ENCODE measurements at places on chromosomes 5 and 9.

DNA sequence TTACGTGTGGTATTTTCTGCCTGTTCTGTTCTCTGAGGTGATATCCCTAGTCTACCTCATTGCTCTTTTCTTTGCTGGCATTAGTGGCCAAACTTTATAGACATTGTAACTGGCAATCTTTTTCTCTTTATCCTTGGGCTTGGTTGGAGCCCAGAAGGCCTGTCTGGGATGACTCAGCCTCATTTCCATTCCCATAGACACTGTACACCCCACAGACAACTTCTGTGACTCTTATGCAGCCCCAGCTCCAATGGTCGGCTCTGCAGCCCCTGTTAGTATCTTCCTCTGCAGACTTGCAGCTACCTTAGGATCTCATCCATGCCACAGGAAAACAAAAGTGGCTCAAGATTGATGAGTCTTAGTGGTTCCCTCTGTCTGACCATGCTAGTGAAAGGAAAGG lies 79.8 kb downstream of the CFAP95 start:
- no peak for DNase-seq

- DNase-seq, result no peak
These were observed 220.2 kb upstream of the MVB12B start for GRCh38 chr9:126106404-126106803.

GRCh38 chr9:4117835-4118610 lies 181.8 kb downstream of the GLIS3 start:
- DNase-seq, result peak; percentile 39

GRCh38 chr9:84990416-84990815 lies 320.9 kb downstream of the NTRK2 start:
- no peak for DNase-seq

DNA sequence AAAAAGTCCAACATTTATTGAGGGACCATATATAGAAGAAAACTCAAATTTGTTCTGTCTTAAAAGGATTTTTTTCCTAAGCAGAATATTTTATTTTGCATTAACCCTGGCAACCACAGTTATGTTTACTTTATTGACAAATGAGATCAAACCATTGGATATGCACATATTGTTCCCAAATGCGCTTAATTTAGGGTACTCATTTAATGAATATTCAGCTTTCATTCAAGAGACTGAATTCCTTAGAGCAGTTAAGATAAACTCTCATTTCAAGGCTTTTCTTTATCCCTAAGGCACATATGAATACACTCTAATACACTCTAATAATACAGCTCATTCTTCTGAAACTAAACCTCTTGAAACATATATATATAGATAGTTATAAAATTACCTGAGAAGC lies 150.2 kb downstream of the HMHB1 start:
- DNase-seq, result no peak

DNA sequence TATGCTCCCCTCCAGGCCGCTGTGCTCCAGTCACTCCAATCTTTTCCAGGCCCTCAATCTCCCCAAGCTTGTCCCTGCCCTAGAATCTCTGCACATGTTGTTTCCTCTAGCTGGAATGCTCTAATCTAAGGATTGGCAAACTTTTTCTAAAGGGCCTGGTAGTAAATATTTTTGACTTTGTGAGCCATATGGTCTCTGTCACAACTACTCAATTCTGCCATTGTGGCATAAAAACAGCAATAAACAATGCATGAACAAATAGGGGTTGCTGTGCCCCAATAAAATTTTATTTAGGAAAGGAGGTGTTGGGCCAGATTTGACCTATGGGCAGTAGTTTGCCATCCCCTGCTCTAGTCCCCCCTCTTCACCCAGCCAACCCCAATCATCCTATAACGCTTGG lies 150.5 kb upstream of the LRRTM2 start:
- DNase-seq, result no peak

DNA sequence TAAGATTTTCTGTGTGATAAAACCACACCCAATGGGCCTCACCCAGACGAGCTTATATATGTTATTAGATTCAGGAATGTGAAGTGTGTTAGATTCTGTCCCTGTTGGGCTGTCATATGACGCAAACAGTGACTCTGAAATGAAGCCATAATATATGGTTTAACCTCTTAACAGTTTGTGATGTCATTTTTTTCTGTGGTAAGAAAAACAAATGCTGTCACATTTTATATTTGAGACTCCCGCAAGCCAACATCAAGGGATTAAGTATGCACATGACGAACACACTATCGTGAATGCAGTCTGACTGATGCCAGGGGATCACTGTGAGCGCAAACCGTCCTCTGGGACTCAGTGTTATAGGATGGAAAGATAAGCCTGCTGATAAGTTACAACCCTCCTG lies 321.7 kb downstream of the SH3GL2 start:
- no peak for DNase-seq

- no peak for DNase-seq
These were observed 2.8 kb downstream of the GM2A start for GRCh38 chr5:151255621-151256286.

- no peak for DNase-seq
These were observed 190.9 kb downstream of the HINT1 start for GRCh38 chr5:130974021-130974683.

DNA sequence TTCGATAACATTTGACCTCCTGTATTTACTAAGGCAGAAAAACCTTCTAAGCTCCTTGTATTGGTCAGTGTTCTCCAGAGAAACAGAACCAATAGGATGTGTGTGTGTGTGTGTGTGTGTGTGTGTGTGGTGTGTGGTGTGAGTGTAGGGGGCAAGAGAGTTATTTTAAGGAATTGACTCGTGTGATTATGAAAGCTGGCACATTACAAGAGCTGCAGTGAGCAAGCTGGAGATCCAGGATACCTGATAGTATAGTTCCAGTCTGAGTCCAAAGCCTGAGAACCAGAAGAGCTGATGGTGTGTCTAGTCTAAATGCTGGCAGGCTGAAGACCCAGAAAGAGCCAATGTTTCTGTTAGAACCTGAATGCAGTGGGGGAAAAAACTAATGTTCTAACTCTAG lies 21.2 kb upstream of the PIK3R1 start:
- no peak for DNase-seq

DNA sequence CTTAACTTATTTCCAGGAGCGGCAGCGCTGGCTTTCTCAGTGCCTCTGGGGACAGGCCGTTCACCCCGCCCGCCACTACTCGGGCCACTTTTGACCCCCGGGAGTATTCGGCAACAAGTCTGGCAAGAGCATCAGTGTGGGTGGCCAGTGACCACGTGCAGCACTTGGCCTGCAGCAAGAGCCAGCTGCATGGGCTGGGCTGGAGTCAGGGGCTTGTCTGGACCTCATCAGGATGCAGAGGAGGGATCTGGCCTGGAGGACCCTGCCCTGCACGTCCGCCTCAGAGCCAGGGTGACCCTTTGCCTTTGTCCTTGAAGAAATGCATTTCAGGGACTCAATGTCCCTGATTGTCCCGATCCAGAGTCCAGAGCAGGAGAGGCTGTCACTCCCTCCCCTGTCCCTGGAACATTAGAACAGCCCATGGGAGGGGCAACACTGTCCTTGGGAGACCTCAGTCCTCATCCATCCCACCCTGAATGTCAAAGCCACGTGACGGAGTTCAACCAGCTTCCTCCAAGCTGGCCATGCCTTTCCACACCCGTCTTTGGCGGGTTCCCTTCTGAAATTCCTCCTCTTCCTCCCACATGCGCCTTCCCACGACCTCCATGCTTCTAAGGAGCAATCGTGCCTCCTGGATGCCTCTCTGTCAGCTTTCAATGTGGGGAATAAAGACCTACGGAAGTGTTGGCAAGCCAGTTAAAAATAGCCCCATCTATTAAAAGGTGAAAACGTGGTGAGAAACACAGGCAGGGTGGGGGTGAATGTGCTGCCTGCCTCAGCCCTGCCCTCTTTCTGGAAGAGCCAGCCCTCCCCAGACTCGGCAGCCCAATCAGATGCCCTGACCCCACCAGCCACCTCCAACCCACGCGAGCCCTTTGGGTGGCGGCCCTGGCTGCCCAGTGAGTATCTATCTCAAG lies 99.0 kb downstream of the OLFM1 start:
- no peak for DNase-seq

DNA sequence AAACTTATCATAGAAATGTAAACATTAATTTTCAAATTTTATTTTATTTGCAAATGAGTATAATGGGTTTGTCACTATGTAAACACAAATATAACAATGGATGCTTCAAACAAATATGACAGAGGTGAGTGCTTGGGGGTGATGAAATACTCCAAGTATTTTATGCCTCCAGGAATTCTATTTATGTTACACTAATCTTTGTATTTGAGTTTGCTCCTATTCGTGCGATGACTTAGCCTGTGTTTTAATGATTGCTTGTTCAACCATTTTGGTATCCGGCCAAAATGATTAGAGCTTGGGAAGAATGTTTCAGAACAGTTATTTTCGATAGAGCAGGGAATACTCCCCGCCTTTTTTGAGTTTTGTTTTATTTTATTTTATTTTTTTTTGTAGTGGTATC lies 5.0 kb downstream of the DMRT2 start:
- no peak for DNase-seq

DNA sequence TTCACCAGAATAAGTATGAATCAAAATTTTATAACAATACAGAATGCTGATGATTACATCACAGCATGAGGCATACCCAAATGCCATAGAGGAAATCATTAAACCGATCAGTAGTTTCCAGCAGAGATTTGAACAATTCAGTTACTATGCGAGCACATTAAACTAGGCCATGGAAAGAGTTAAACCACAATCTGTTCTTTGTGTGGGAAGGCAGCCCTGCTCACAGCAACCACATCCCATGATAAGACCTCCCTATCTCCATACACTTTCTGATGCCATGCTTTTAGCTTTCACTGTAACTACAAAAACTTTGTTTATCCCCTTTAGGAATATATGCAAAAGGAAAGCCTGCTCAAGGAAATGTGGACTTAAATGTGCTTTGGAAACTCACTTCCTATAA lies 4.5 kb downstream of the NFIB start:
- no peak for DNase-seq

DNA sequence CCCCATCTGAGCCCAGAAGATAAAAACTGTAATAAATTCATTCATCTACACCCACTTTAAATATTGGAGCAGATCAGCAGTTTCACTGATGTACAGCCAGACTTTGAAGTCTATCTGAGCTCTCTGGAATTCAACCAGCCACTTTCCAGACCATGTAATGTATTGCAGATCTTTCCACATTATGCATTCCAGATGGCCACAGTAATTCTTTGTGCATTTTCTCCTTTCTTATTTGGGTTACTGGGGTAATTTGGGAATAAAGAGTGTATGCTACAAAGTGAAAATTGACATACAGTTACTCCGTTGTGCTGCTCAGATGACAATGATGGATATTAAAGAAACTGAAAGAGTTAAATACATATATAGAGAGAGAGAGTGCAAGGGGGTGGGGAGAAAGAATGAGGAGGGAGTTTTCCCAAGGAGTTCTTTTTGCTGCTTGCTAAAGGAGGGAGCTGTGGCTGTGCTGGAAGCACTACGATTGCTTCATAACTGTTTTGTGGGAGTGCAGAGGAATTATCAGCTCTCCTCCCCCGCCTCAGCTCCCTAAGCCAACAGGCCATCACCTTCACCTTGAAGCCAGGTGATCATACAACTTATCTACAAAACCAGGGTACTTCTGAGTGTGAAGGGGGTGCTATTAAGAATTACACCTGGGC lies 152.8 kb downstream of the GAS1 start:
- no peak for DNase-seq

- no peak for DNase-seq
These were observed 96.9 kb upstream of the FSTL4 start for GRCh38 chr5:133709209-133709725.

DNA sequence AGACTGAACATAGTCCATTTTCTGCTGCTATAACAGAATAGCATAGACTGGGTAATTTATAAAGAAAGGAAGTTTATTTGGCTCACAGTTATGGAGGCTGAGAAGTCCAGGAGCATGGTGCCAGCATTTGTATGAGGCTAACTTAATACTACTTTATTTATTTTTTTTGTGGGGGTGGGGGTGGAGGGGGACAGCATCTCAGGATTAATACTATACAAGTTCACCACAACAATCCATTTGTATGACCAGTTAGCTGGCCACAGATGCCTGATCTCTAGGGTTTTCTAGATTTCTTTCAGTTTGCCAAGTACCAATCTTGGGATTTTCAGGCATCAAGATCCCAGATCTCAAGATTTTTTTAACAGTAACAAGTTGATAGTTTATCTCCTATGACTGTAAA lies 20.3 kb downstream of the ANGPTL2 start:
- DNase-seq, result no peak

- no peak for DNase-seq
These were observed 218.5 kb downstream of the PLK2 start for GRCh38 chr5:58241389-58241788.

DNA sequence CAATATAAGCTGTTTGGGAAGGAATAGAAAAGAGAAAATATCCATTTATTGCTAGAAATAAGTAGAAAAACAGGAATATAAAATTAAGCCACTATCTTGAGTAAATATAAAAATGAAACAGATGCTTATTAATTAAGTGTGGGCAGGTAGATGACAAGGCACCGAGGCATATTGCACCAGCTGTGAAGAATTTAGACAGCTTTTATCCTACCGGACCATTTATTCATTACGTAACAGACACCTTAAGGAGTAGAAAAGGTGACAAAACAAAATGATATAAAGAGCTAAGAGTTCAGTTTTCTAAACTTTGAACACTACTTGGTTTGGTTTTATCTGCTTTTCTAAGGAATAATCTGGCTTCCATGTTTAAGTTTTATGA lies 404.1 kb downstream of the PTPRD start:
- no peak for DNase-seq

DNA sequence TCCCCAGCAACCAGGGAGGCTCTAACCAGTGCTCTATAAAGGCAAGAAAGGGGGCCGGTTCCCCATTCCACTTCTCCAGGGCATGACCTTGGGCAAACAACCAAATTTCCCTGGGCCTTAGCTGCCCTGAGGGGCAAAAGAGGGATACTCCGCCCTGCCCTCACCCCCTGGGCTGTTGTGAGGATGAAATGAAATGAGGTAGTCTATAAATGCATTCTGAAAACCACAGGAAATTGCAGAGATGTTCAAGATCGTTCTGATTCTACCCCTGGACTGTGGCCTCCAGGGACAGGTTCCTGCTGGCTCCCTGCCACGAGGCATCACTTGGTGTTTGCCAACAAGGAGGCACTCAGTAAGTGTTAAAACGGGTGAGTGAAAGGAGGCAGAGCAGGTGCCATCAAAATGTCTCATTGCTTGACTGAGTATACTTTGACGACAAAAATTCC lies 5.7 kb downstream of the RAPGEF1 start:
- DNase-seq, result peak; percentile 80

DNA sequence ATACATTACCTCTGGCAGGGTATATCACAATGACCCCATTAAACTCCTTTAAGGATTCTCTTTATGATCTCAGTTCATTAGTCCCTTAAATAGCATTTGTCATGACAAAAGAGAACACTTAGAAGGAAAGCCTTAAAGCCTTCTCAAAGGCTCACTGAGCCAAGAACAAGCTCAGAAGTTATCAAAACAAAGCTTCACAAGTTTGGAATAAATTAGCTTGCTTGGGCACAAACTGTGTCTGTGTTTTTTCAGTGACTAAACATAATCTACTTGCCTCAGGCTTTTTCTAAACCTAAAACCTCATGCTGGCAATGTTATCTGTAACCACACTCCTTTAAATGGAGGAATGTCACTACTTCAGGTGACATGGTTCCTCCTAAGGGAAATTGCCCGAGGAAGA lies 1114.9 kb upstream of the C9orf72 start:
- DNase-seq, result no peak

- no peak for DNase-seq
These were observed 58.1 kb downstream of the ANKRD55 start for GRCh38 chr5:56175021-56175420.
